Fibroblast of mammary gland (primary cell): ENCODE measurements at places on chromosomes 12 and 14.
A peak's percentile ranks its signal among the peaks of the same experiment; 100 is the strongest.

- DNase-seq, result peak; percentile 89
These were observed 9.4 kb downstream of the TNFRSF1A start for GRCh38 chr12:6332459-6332858.

GRCh38 chr12:124248941-124249825 lies 45.7 kb upstream of the RFLNA start:
- DNase-seq, result peak; percentile 26

GRCh38 chr12:131949431-131950181 lies at the start of gene EP400:
Gene EP400, plus strand, starts transcription at chr12:131949942. Its CDS starts 10,678 bp downstream, at chr12:131960620.
- peak; percentile 88 for DNase-seq

- peak; percentile 17 for DNase-seq
These were observed 37.4 kb downstream of the RCOR1 start for GRCh38 chr14:102629808-102630350.

GRCh38 chr14:32298346-32298745 lies 30.8 kb upstream of the AKAP6 start:
- peak; percentile 1 for DNase-seq

DNA sequence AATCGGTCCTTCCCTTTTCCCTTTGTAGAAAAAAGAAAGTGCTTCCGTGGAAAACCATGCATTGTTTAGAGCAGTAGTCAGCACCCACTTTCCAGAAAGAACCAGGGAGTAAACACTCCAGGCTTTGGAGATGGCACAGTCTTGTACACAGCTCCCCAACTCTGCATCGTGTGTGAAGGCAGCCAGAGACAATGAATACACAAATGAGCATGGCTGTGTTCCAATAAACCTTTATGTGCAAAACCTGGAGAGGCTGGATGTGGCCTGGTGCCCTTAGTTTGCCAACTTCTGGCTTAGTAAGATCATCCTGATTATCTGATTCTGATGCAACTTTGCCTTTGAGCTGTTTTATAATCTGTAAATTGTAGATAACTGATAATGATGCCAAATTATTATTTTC lies 463.4 kb upstream of the TMEM132C start:
- DNase-seq, result no peak

DNA sequence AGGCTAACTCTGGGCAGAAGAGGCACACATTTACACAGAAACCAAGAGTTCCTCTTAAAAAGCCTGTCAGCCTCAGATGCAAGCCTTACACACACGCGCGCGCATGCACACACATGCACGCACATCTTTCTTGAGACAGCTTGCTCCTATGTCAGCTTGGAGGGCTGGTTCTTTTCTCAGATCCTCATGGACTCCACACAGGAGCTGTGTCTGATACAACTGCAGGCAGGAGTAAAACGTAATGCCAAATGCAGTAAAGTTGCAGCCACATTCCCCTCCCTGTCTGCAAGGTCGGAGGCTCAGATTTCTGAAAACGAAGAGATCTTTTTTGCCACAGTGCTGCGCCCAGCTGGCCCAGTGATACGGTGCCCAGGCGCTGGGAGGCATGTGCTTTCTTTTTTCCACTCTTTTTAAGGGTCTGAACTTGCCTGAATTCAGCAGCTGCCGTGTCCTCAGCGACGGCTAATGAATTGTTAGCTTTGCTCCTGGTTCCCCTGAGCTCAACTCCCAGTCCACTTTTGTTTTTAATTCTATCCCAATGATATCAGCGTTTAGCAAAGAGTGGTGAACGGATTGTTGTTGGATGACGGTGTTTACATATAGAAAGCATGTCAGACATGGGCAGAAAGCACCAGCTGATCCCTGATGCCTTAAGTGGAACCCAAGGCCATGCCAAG lies 72.9 kb upstream of the FOXN3 start:
- DNase-seq, result no peak

DNA sequence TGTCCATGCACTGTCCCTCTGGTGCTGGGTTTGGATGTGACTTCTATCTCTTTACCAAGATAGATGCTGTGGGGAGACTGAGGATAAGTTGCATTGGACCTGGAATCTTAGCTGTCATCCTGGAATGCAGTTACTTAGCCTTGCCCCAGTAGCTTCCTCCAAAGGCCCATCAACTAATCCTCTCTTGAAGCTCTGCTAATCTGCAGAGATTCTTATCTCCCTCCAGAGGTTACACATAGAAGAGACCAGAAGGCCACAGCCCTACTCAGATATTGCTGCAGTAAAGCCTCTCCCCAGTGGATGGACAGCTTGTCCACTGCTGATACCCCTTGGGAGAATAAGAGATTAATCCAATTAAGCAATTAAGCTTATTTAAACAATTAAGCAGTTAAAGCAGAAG lies 867.2 kb downstream of the BCL11B start:
- no peak for DNase-seq

- no peak for DNase-seq
These were observed 22.7 kb downstream of the SMCO2 start for GRCh38 chr12:27469176-27469736.

- no peak for DNase-seq
These were observed 6.7 kb downstream of the KITLG start for GRCh38 chr12:88573583-88573982.
